Activated naive CD8-positive, alpha-beta T cell treated with anti-CD3 and anti-CD28 coated beads for 36 hours (primary cell): ENCODE measurements at places on chromosomes 11 and 22. TPM values are rescaled to one million over a fixed set of nuclear protein-coding genes. Genes with fewer than 3 reads are reported as not detected.

- no peak overlapping the region for H3K27ac ChIP-seq
- H3K27me3 ChIP-seq = peaks cover 16% of the 10 kb centered on the region
- no peak overlapping the region for H3K4me3 ChIP-seq
- H3K36me3 ChIP-seq = no peaks in the 10 kb centered on the region
- peak; percentile 55 for DNase-seq
Measured at GRCh38 chr22:22431271-22432220, 77.0 kb downstream of the ZNF280B start.

DNA sequence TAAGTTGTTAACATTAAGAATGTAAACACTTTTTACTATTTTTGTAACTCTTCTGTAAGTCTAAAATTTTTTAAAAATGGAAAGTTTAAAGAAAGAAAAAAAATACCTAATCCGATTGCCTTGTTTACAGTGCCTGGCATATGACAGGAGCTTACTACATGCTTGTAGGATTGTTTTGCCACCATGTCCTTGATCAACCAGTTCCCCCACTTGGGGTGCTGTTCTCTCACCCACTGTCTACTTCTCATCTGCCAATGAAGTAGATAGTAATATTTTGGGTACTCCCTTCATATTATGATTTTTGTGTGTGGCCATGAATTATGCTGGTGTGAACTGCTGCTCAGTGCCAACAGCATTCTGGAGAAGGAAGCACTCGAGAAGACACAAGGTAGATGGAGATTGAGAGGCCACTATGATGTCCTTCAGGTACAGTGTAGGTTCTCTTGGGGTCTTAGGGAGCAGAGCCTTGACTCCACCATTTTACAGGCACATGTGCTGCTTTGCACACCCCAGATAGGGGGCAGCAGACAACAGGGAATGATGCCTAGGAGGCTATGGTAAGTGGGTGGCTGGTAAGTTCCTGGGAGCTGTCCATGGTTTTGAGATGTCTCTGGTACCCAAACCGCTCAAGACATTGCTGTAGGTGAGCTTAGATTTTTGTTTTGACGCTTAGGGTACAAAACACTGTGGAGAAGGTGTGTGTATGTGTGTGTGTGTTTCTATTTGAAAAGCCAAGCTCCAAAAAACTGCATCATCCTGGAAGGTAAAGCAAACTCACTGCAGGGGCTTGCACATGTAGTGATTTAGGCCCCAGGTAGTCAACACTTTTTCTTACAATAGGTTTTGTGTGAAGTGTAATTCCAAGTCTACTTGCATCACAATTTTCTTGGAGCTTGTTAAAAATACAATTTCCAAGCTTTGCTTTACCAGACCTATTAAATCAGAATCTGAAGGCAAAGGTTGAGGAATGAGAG, 494.5 kb upstream of the LARGE1 start:
- H3K4me1 ChIP-seq = no peaks in the 10 kb centered on the region
- no peak overlapping the region for H3K27ac ChIP-seq
- no peaks in the 10 kb centered on the region for H3K36me3 ChIP-seq
- peak; percentile 33 for DNase-seq
- no peak overlapping the region for H3K4me3 ChIP-seq

GRCh38 chr22:41178425-41178975, 26.6 kb upstream of the L3MBTL2 start:
- no peak for DNase-seq
- H3K4me1 ChIP-seq = peaks cover 15% of the 10 kb centered on the region
- H3K27me3 ChIP-seq = no peaks in the 10 kb centered on the region
- peaks cover 35% of the 10 kb centered on the region for H3K36me3 ChIP-seq
- peak overlapping the region; percentile 51 for H3K27ac ChIP-seq

DNA sequence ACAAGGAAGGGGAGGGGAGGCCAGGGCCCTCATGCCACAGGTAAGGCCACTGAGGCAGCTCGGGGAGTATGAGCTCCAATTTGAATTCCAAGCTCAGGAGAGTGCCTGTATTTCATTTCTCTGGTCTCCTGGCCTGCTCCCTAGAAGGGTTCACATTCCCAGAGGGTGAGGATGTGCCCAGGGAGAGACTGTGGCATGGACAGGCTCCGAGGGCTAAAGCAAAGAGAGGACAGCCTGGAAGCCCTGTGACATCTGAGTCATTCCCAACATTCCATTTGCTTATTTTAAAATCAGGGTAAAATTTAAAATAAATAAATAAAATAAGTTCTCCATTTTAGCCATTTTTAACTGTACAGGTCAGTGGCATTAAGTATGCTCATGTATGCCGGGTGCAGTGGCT, 18.6 kb upstream of the FOLR1 start:
- no peak overlapping the region for H3K27ac ChIP-seq
- no peaks in the 10 kb centered on the region for H3K4me1 ChIP-seq
- H3K27me3 ChIP-seq = no peaks in the 10 kb centered on the region
- H3K4me3 ChIP-seq = no peak overlapping the region
- DNase-seq = no peak

DNA sequence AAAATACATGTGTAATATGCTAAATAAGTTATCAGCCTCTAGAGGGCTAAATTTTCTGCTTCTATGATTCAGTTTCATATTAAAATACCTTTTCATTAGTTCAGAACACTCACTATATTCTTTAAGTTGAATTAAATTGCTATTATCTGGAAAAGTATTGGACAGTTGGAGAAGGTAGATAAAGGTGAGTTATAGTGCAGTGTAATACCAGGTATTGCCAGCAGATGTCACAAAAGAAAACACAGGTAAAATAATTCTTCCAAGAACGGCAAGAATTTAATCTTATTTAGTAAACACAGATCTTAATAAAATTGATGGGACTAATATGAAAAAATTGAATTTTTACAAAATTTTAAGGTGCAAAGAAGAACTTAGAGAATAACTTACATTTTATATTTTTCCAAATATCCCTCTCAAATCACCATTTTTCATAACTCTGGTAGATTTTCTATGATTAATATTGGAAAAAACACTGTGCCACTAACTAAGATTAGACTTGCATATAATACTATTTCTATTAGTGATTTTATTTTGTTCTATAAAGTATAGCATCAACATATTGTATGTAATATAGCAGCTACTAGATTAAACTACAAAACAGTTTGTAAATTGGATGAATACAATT, 1.7 kb upstream of the LRRC4C start:
- no peak overlapping the region for H3K27ac ChIP-seq
- peaks cover 1% of the 10 kb centered on the region for H3K4me1 ChIP-seq
- H3K27me3 ChIP-seq = peaks cover 26% of the 10 kb centered on the region
- no peak overlapping the region for H3K4me3 ChIP-seq

- no peak overlapping the region for H3K4me3 ChIP-seq
- peaks cover 6% of the 10 kb centered on the region for H3K36me3 ChIP-seq
- no peaks in the 10 kb centered on the region for H3K27me3 ChIP-seq
- peaks cover 65% of the 10 kb centered on the region for H3K4me1 ChIP-seq
Measured at GRCh38 chr22:30195245-30196140, 51.1 kb downstream of the LIF start.

DNA sequence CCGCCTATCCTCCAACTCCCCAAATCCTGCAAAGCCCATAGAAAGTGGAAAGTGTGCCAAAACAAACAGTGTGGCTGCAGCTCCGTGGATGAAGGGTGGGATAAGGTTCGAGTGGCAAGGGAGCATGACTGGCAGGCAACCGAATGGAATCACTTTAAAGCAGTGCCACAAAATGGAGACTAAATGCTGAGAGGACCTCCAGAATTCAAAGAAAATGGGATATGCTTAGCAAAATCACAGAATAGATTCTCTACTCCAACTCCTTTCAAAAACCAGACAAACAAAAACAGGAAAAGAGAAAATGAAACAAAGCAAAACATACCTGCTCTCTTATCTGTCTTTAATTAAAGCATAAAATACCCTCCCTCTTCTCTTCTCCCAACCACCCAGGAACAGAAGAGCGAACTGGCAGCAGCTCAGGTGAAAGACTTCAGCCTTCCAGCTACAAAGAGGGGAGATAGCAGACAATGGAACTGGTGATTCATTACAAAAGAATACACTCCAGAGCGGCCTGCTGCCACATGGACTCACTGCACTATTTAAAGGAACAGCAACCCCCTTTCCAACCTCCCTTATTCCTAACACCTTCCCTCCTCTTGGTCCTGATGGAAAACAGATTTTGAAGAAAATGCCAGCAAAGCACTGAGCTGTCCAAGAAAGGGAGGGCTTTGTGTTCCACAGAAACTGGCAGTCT, 118.5 kb downstream of the APOL5 start:
- H3K4me3 ChIP-seq = no peak overlapping the region
- H3K27ac ChIP-seq = no peak overlapping the region
- no peak for DNase-seq
- H3K36me3 ChIP-seq = no peaks in the 10 kb centered on the region

GRCh38 chr22:38465673-38466490, 2.0 kb upstream of the KDELR3 start:
- no peak for DNase-seq
- H3K27me3 ChIP-seq = peaks cover 71% of the 10 kb centered on the region
- peaks cover 8% of the 10 kb centered on the region for H3K4me1 ChIP-seq
- H3K27ac ChIP-seq = no peak overlapping the region
- no peaks in the 10 kb centered on the region for H3K36me3 ChIP-seq
- no peak overlapping the region for H3K4me3 ChIP-seq

- no peaks in the 10 kb centered on the region for H3K4me1 ChIP-seq
- H3K27me3 ChIP-seq = no peaks in the 10 kb centered on the region
- no peak overlapping the region for H3K27ac ChIP-seq
- no peaks in the 10 kb centered on the region for H3K36me3 ChIP-seq
Measured at GRCh38 chr11:117300773-117301172, 9.6 kb downstream of the BACE1-AS start.

GRCh38 chr22:34508797-34509196, 557.2 kb upstream of the ISX start:
- no peaks in the 10 kb centered on the region for H3K36me3 ChIP-seq
- H3K4me1 ChIP-seq = no peaks in the 10 kb centered on the region
- peaks cover 8% of the 10 kb centered on the region for H3K27me3 ChIP-seq
- no peak overlapping the region for H3K4me3 ChIP-seq
- no peak overlapping the region for H3K27ac ChIP-seq

Gene SAC3D1
- total RNA-seq = 16.2 TPM

Gene YPEL1
- 0.72 TPM for total RNA-seq

Gene SLC1A2
- total RNA-seq = 0.08 TPM

Gene PPME1
- 47.4 TPM for total RNA-seq

Gene ACRV1
- total RNA-seq = not detected
